ENCODE measurements at places on chromosomes 2 and 18. TPM values are rescaled to one million over a fixed set of nuclear protein-coding genes. Genes with fewer than 3 reads are reported as not detected.

DNA sequence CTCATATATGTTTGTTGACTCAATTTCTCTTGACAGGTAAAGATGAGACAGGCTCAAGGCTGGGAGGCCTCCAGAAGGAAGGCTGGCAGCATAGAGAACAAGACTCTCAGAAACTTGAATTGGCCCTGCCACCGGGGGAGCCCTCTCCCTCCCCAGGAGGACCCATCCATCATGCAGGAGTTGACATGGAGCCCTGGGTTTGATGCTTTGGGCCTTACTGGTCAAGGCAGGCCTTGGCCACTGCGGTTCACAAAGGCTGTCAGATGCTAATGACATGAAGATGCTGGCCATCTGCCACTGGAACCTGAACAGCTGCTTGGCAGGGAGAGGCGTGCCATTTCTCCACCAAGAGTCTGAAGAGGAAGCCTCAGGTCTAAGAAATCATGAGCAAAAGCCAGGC is 193.6 kb downstream of the MTCL1 start:
- peak; percentile 67 for DNase-seq

- no peak for DNase-seq
Observed at GRCh38 chr2:160257743-160258491, 57.8 kb upstream of the ITGB6 start.

DNA sequence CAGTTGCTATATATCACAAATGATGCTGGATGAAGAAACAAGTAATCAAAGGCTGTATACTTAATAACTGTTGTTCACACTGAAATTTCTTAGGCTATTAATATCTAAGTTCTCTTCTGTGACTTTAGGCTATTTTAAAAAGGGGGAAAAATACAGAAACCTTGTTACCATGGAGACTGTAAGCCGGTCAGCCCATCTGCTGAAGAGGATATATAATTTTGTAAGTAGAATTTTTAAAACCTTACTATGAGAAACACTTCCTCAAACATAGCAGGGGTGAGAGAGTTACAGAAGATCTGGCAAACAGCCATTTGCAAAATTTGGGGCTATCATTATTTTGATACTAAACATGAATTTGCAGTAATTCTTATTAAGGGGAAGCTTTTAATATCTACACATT is 27.8 kb downstream of the CACNB4 start:
- DNase-seq: peak; percentile 61

DNA sequence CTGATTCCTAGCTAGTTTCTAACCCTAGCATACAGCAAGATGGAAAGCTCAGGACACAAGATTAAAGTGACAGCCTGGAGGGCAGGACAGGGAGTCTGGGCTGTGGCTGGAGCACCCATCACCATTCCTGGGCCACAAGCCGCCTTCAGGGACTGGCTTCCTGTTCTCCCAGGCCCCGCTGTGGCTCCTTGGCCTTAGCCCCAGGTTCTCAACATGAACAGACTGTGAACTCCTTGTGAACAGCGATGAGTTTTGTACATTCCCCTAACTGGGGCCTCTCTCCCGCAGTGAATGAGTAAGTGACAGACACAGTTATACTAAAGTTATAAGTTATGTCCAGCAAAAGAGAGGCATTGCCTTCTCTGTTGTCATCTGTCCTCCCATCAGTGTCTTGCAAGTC is 35.9 kb upstream of the SLC14A1 start:
- DNase-seq: peak; percentile 41

GRCh38 chr18:59087391-59087790 is 52.3 kb upstream of the SEC11C start:
- DNase-seq: no peak

GRCh38 chr18:79169958-79170555 is 100.9 kb downstream of the ATP9B start:
- DNase-seq: no peak

- DNase-seq: no peak
Observed at GRCh38 chr2:66153941-66154340, 281.0 kb upstream of the MEIS1 start.

GRCh38 chr2:75311521-75311920 is 112.2 kb upstream of the TACR1 start:
- DNase-seq: no peak

DNA sequence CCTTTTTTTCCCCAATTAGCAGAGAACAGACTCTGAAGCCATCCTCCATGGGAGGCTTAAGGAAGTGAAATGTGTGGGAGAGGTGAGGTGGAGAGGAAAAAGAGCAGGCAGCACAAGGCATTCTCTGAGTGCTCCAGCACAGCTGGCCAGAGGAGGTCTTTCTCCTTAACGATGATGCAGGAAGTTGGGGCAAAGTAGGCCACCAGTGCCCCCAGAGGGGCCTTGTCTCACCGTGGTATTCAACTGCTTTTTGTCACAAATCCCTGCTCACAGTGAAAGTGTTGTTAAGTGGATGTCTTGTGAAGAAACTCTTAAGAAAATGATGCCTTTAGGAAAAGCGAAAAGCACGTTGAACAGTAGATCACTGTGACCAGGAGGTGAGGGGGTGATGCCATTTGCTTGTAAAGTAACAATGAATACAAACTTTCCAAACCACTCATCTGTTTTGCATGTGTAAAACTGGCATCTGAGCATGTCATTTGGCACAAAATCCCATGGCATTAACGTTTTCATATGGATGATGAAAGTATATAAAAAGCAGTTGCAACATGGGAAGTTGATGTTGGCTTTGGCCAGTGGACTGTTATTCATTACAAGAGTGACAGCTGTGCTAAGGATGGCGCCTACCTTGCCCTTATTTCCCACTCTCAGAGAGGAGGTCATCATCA is 49.2 kb upstream of the CDC42EP3 start:
- no peak for DNase-seq

DNA sequence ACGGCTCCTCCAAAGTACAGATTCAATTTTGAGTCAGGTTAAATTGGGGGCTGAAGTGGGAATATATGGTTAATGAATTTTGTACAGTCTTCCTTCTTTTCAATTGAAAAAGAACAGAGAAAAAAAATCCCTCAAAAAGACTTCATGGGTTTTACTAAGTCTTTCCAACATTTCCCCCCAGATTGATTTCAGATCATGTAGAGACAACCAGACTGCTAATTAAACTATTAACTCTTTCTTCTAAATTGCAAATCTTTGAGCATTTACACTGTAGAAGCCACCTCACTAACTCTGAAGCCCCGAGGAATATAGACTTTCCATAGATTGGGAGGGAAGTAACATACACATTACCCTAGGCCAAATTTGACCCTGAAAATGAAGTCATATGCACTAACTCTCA is 771.0 kb downstream of the NRXN1 start:
- DNase-seq: no peak

- no peak for DNase-seq
Observed at GRCh38 chr2:113264713-113265403, 13.9 kb downstream of the PAX8 start.

- peak; percentile 66 for DNase-seq
Observed at GRCh38 chr2:140669911-140670310, 1460.9 kb downstream of the LRP1B start.

GRCh38 chr2:222670191-222671038 is 1.0 kb upstream of the MOGAT1 start:
- no peak for DNase-seq

DNA sequence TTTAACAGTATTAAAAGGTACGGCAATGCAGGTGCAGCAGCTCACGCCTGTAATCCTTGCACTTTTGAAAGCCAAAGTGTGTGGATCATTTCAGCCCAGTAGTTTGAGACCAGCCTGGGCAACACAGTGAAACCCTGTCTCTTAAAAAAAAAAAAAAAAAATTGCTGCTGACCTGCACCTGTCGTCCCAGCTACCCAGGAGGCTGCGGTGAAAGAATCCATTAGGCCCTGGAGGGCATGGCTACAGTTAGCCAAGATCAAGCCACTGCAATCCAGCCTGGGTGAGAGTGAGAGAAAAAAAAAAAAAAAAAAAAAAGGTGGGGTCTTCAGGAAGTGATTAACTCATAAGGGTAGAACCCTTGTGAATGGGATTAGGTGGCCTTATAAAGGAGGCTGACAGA is 12.8 kb downstream of the CUL3 start:
- DNase-seq: peak; percentile 17

DNA sequence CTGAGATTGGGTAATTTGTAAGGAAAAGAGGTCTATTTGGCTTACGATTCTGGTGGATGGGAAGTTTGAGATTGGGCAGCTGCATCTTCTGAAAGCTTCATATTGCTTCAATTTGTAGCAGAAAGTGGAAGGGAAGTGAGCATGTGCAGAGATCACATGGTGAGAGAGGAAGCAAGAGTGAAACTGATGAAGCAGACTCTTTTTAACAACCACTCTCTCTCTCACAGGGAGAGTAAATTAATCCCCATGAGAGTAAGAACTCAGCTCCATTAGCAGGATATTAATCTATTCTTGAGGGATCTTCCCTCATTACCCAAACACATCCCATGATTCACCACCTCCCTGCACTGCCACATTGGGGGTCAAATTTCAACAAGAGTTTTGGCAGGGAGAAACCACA is 298.5 kb upstream of the CELF4 start:
- no peak for DNase-seq

DNA sequence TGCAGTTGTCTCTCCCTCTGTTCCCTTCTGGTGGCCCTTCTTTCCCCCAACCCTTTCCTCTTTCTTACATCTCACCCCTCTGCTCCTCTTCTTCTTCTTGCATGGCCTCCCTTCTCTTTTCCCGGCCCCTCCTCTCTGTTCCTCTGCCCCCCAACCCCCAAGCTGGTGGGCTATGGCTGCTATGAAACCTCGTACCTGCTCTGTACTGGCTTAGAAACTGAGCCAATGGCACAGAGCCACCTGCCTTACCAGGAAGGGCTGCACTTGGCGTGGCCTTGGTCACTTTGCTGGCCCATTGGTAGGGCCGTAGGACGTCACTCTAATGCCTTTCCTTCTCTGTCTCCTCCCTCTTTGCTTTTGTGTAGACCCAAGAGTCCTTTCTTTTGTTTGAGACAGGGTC is 78.9 kb downstream of the LRRFIP1 start:
- DNase-seq: no peak

DNA sequence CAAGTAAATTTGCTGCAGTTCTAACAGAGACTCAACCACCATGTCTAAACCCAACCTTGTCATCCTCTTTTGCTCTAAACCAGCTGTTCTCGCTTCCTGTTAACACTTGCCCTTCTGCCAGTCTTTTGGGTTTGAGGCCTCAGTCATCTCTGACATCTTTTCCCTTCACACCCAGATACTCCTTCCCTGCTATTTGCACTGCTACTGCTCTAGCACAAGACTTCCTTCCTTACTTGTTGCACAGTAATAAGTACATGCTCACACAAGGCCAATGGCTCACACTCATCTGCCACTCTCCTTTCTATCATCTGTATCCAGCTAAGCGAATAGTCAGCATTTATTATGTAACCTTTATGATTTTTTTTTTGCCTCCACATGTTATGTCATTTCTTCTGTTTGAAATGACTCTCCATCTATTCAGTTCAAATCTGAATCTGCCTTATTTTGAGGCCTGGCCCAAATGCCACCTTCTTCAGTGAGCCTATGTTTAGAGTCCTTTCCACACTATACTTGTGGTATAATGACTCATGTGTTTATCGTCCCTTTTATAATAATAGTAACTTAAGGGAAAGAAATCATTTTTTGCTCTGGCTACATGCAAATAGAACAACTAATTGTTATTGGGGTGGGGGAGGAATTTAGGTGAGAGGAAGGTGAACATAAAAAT is 22.5 kb upstream of the CDKL4 start:
- no peak for DNase-seq

SNORC gene
- total RNA-seq: 0.80 TPM

CCDC102B gene
- total RNA-seq: 30.9 TPM

RAB6D gene
- total RNA-seq: 0.09 TPM

NEU4 gene
- 6.7 TPM for total RNA-seq

TRIM43 gene
- not detected for total RNA-seq

SCYGR1 gene
- total RNA-seq: not detected

GCG gene
- total RNA-seq: 16.6 TPM

ALPI gene
- not detected for total RNA-seq

REEP1 gene
- total RNA-seq: 48.0 TPM
